MG63 (cell line): ENCODE measurements at places on chromosomes 1 and 21. TPM values are rescaled to one million over a fixed set of nuclear protein-coding genes. Genes with fewer than 3 reads are reported as not detected.

DNA sequence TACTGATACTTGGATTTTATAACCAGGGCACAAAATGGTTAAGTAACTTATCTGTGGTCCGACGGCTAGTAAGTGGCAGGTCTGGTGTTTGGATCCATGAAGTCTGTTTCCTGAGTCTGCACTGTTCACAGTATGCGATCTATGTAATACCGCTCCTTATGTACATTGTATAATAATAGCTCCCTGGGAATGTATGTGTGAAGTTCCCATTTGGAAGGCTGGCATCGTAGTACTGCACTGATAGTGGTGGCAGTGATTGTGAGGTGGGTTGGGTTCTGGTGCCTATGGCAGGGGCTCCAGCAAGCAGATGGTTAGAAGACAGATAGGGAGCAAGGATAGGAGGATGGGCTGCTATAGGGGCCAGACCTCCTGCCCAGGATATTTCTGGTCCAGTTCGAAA, 25.3 kb downstream of the ITSN1 start:
- DNase-seq: no peak

DNA sequence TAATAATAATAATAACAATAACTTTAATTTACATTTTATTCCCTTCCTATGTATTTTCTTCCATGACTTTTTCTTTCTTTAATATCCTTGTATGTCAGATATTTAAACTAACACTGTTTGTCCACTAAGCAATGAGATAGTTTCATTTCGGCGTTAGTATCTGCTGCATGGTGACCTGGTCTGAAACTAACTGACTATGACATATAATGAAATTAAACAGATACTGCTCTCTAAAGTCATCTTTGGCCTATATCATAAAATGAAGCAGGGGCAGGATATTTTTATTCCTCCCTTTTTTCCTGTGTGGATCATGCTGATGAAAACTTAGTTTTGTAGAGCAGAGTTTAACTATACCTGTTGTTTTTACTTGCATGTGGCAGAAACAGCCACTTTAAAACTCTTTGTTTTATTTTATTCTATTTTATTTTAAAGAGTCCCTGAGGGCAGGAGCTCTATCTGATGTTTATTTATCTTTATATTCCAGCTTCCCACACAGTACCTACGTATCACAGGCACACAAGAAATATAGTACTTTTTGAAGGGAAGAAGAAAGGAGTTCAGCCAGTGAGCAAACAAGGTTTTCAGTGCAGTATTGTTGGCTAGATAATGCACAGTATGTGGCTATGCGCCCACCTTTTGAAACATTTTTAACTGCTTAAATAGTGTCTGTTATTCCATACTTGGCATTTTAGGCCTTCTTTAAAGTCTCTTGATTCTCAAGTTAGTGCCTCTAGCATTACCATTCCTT, 165.6 kb downstream of the PHTF1 start:
- no peak for DNase-seq

Gene CYB561D1
- 2.2 and 6.7 TPM in 2 replicates for total RNA-seq

DNA sequence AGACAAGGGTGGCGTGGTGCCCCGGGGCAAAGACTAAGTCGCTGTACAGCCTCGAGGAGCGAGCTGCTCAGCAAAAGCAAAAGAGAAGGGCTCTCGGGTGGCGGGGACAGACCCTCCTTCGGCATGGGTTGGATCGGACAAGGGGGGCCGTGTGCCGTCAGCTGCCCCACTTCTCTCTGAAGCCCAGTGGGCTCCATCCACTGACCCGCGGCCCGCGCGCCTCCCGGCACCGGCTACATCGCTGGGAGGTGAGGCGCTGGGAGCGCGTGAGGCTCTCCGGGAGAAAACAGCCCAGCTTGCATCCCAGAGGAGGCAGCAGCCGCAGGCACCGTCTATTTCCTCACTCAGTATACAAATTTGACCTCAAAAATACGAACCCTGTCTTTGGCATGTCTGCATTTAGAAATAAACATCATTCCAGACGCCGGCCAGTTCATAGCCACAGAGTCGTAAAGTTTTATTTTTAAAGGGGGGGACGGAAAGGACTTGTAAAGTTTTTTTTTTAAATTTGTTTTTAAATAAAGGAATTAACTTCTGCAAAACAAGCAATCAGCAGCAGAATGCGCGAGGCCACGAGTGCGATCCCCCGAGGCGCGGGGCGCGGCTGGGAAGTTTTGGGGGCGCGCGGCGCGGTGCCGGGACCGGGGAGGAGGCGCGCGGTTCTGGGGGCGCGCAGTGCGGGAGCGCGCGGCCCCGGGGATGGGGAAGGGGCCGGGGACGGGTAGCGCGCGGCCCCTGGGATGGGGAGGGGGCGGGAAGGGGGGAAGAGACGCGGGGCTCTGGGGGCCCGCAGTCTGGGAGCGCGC, 689 bp upstream of the GPR137B start:
- peak; percentile 51 for DNase-seq
